ENCODE measurements at places on chromosomes 5 and 9.

DNA sequence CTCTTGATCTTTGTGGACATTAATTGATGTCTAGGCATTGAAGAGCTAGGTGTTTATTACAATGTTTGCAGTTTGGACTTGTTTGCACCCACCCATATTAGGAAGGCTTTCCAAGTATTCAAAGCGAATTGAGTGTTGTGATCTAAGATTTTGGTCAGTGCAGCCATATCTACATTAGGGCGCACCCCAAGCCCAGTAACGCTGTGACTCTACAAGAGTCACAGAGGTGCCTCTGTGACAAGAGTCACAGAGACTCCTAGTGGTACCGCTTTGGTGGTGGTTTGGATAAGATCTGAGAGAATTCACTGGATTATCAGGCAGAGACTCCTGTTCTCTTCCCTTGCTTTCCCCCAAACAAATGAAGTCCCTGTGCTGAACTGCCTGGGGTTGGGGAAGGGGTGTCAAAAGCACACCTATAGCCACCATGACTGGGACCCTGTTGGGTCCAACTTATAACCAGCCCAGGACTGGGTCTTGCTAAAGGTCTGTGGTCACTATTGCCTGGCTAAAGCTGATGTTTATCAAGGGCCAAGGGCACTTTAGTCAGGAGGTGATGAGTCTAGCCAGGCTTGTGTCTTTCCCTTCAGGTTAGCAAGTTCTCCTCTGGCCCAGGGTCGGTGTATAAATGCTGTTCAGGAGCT lies 114.1 kb upstream of the RIOK2 start:
- peak; percentile 10 for DNase-seq

DNA sequence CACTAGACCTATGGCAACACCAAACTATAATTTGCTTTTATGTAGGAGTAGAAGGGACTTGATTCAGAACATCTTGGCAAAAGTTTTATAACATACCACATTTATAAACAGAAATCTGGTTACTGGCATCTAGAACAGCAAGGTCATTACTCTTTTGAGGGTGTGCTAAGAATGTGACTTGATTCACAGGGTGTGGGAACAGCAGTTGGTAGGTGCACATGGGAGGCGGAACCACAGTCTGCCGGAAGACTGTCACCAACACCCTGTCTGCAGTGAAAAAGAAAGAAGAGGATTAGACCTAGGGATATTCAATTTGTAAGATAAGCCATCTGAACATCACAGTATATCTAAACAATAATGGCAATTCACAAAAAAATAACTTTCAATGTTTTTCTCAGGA lies 23.0 kb downstream of the ELP1 start:
- no peak for DNase-seq

DNA sequence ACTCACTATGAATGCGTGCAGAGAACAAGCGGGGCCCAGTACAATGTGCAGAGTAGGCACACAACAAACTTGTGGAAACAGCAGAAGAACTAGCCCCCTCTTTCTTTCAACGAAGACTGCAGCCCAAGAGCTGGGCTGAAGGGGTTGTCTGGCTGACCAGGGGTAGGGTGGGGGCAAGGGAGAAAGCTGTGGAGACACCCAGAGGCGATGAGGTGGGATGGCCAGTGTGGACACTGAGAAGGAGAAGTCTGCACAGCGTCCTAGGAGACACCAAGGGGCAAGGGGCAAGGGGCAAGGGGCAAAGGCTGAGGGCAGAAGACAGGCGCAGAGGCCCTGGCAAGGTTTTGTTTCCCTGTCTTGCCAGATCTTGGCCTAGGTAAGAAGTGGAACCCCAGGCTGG lies 62.3 kb downstream of the LIFR start:
- DNase-seq, result no peak

DNA sequence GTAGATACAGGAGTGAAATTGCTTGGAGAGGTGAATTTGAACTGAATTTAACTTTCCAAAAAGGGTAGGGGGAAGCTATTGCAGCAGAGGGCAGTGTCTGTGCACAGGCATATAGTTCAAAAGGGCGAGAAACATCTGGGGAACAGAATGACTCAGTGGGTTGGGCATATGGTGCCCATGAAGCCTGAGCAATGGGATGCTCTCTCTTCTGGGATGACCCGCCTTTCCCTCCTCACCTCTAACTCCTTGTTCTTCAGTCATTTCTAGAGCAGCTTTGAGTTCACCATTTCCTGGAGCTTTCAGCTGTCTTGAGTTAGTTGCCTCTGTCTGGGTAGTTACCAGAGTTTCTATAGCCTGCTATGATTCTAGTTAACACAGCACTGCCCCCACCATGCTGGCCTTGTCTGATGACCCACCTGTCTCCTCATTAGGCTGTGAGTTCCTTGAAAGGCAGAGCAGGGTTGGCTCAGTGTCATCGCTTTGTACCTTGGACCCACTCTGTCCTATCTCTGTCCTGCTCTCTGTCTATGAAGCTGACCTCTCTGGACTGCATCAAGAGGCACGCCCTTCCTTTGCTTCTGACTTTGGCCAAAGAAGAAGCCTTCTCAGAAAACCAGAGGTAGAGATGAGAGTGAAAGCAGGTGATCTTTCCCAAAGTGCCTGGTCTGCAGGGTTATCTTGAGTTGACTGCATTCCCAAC lies 299.6 kb upstream of the KLF4 start:
- peak; percentile 34 for DNase-seq

DNA sequence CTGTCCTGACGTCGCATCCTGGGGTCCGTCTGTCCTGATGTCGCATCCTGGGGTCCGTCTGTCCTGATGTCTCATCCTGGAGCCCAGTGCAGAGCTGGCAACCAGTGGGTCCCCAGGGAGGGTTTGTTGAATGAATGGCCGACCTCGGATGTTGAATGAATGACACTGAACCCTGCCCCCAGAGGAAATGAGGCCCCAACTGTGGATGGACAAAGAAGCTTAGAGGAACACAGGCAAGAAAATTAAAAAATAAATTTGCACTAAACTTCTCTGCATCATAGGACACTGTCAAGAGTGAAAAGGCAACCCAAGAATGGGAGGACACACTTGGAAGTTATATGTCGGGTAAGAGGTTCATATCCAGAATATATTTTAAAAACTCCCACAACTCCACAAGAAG lies 47.7 kb upstream of the NOTCH1 start:
- no peak for DNase-seq

- DNase-seq, result no peak
Measured at GRCh38 chr9:114119242-114120191, 20.4 kb upstream of the KIF12 start.
